ENCODE measurements at places on chromosomes 3 and 15.

GRCh38 chr3:138351151-138351550 is 2.8 kb downstream of the MRAS start:
- no peak for DNase-seq

DNA sequence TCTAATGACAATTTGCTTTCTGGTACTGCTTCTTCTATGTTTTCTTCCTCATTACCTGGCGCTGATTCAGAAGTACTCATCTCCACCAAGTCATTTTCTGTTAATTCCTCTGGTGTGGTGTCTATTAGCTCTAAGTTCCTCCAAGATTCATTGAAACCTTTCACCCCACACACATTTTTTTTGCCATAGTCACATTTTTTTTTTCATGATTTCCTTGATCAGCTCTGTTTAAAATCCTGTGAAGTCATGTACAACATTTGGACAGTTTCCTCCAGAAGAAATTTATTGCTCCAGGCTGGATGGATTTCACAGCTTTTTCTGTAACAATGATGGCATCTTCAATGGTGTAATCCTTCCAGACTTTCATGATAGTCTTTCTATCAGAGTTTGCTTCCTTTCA is 243.2 kb upstream of the VEPH1 start:
- no peak for DNase-seq

- no peak for DNase-seq
These were observed 119.1 kb downstream of the OPA1 start for GRCh38 chr3:193711964-193712598.

DNA sequence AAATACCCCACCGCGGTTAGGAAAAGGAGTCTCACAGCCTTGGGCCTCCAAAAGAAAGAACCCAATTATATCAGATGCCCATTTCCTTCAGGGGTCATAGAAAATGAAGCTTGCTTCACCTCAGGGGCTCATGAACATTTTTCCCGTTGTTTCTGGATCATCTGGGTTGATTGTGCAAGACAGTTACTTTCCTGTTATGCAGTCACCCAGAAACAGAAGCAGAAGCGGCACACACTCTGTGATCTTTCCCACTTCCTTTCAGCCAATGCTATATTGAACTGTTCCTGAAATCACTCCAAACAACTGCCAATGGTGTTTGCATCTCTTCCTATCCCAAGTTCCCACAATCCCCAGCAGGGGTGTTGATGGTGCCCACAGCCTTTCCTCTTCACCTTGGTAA is 295.6 kb upstream of the RASGRP1 start:
- no peak for DNase-seq

DNA sequence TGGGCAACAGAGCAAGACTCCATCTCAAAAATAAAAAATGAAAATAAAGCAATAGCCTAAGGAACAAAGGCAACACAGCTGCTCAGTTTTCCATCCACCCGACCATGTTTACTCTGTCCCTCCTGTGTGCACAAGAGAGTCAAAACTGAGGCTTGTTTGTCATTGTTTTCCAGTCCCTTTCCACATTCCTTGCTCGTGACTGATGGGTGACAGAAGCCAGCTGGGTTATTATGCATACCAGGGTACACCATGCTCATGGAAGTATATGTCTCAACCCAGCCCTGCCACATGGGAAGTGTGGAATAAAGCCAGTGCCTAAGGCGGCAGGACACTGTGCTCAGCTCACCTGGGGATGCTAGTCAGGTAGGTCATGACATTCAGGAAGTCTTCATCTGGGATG is 49.5 kb downstream of the MCF2L2 start:
- DNase-seq, result no peak

DNA sequence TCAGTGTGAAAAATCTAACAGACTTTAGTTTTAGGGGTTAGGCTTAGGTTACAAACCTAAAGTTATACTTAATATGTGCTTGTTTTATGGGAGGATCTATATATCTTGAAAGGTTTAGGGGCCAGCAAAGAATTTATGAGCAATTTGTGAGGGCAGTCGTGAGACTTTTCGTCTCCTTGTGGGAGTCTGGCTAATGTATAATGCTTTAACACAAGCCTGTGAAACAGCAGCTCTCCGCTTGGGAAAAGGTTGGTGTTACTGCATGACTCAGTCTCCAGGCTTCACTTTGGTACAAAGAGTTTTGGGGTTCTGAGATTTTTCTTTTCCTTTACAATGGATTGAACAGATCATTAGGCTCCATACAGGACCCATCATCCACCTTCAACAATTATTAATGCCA is 79.0 kb upstream of the MFGE8 start:
- no peak for DNase-seq

DNA sequence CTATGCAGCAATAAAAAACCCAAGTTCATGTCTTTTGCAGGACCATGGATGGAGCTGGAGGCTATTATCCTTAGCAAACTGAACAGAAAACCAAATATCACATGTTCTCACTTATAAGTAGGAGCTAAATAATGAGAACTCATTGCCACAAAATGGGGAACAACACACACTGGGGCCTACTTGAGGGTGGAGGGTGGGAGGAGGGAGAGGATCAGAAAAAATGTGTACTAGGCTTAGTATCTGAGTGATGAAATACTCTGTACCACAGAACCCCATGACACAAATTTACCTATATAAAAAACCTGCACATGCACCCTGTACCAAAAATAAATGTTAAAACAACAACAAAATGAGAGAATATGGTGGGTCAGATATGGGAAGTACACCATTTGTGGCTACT is 49.6 kb upstream of the AADACL2 start:
- DNase-seq, result no peak
